Activated T-helper 1 cell treated with anti-CD3 and anti-CD28 coated beads, Interleukin-12 subunit alpha, Interleukin-12 subunit beta, Interleukin-2, Interleukin-4 antibody, amounts not matched to agents 30 ng/mL and 10 ng/mL and 1 ng/mL, durations not matched to agents 14 hours and 24 hours and 36 hours (primary cell): ENCODE measurements at places on chromosomes 5 and 9. TPM values are rescaled to one million over a fixed set of nuclear protein-coding genes. Genes with fewer than 3 reads are reported as not detected.
A peak's percentile ranks its signal among the peaks of the same experiment; 100 is the strongest.

GRCh38 chr5:82815871-82816270 is 261.3 kb downstream of the TMEM167A start:
- H3K4me1 ChIP-seq, result no peaks in the 10 kb centered on the region
- no peak overlapping the region for H3K4me3 ChIP-seq
- no peaks in the 10 kb centered on the region for H3K36me3 ChIP-seq
- DNase-seq, result no peak
- no peaks in the 10 kb centered on the region for H3K27me3 ChIP-seq
- no peak overlapping the region for H3K27ac ChIP-seq

ZNF354C gene
- total RNA-seq, result 3.5 and 4.1 TPM in 2 replicates

SLC1A3 gene
- not detected in 2 replicates for total RNA-seq

DNA sequence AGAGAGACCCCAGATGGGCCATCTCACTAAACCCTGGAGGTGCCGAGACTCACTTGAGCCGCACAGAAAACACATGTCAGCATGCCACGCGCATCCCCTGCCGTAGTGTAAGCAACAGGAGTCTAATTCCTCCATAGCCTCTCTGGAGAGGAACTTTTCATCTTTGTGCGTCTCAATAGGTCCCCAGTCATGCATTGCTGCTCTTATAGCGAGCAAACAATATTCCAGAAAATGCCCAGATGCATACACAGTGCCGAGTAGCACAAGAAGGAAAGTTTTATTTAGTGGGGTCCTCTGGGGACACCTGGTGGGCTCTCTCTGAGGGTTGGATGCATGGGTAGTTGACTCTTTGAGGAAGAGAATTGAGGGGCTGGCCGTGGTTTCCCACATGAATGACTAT is 97.9 kb upstream of the DAP start:
- H3K36me3 ChIP-seq, result no peaks in the 10 kb centered on the region
- H3K27me3 ChIP-seq, result peaks cover 3% of the 10 kb centered on the region
- no peaks in the 10 kb centered on the region for H3K4me1 ChIP-seq
- no peak for DNase-seq
- no peak overlapping the region for H3K27ac ChIP-seq

DNA sequence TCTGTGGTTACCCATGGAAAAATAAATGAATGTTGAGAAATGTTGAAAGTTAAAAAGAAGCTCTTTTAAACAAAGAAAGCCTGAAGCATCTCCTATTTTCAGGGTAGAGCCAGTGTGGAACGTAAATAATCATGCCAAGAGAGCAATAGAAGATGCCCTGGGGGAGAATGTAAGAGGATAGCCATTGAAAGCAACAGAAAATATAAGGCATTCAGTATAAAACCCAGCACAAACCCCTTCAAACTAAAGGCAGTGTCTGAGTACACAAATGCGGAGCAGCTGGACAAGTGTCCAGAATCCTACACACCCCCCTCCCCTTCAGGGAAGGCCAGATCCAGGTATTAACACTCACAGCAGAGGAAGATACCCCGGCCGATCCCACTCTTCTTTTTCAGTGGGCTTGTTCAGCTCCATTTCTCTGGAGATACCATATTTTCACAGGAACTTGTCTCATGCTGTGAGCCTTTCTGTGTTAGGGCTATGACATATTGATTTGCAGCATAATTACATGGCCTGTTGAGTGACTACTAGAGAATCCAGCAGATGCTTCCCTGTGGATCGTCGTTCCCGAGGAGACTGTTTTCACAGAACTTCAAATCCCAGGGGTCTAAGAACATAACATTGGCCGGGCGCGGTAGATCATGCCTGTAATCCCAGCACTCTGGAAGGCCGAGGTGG is 101.2 kb downstream of the PLK2 start:
- H3K4me3 ChIP-seq, result no peak overlapping the region
- no peak overlapping the region for H3K27ac ChIP-seq
- H3K27me3 ChIP-seq, result no peaks in the 10 kb centered on the region

DNA sequence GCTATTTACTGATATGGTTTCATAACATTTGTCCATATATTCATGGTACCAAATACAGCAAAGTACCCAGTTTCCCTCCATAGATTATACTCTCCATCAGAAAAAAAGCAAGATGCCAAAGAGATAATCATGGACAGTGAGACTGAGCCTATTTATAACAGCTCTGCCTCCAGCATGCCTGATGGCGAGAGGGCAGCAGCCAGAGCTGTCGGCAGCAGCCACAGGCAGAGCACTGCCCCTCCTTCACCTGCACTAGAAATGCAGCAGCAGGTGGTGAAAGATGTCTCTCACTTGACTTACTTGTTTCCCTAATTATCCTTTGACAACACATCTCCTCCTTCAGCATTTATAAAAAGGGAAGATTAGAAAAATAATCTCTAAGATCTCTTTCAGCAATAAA is 32.4 kb downstream of the CTNNAL1 start:
- no peak overlapping the region for H3K27ac ChIP-seq
- no peak for DNase-seq
- no peak overlapping the region for H3K4me3 ChIP-seq
- peaks cover 8% of the 10 kb centered on the region for H3K4me1 ChIP-seq
- H3K36me3 ChIP-seq, result peaks cover 16% of the 10 kb centered on the region

PAIP1 gene
- 59.0 and 60.8 TPM in 2 replicates for total RNA-seq

GRCh38 chr5:36105819-36106218 is 39.1 kb upstream of the UGT3A2 start:
- no peaks in the 10 kb centered on the region for H3K27me3 ChIP-seq
- DNase-seq, result no peak
- H3K27ac ChIP-seq, result no peak overlapping the region
- no peak overlapping the region for H3K4me3 ChIP-seq

DNA sequence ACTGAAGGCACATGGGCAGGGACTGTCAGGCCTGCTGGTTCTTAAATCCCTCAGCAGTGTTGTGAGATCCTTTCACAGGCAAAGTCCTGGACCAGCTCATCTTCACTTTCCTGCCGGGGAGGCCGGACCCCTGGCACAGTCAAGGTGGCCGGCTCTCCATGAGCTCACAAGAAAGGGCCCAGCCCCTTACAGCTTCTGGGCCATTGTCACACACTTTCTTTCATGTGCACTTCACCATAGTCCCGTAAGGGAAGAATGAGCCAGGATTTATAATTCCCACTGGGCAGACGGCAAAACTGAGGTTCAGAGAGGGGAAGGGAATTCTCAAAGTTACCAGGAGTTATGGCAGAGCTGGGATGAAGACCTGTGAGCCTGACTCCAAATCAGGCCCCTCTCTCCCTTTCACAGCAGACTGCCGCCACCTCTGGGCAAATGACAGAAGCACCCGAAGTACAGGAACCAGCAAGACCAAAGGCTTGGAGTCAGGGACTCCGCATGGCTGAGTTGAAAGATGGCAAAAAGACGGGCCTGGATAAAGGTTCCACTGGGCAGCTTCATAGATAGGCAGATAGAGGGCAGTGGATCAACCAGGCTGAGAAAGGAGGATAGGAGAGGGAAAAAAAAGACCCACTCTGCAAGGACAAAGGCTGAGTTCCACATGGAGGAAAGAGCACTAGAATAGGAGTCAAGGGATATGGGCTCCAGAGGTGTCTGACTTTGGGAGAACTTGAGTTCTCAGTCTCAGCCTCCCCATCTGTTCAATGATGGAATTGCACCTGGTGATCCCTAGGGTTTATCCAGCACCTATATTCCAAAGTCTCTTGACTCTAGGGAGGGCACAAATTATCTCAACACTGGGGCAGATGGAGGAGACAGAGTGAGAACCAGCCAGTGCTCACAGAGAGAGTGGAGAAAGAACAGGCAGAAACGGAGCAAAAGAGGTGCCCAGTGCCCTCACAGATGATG is 128.7 kb downstream of the PAX5 start:
- peaks cover 10% of the 10 kb centered on the region for H3K4me1 ChIP-seq
- no peak for DNase-seq
- peaks cover 9% of the 10 kb centered on the region for H3K27me3 ChIP-seq
- H3K27ac ChIP-seq, result no peak overlapping the region

ARAP3 gene
- total RNA-seq, result 7.1 and 7.2 TPM in 2 replicates

DNA sequence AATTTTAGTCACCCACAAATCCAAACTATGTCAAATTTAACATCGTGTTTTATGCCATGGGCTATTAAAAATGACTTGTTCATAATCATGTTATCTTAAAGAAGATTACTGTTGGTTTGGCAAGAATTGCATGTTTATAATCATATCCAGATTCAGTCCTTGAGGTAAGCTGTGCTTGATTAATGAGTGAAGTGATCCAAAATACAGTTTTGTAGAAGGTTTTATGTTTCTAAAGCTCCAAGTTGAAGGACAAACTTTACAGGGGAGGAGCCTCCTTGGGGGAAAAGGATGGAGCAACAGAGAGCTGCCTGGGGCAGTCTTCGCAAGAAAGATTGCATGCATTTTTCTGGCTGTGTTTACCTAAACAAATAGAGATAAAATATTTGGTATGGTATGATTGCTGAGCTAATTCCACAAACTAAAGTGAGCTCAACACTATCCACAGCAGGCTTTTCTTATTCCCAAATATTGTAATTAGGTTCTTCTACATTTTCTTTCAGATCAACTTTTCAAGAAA is 189.5 kb upstream of the TYRP1 start:
- H3K36me3 ChIP-seq, result no peaks in the 10 kb centered on the region
- H3K27me3 ChIP-seq, result no peaks in the 10 kb centered on the region
- DNase-seq, result no peak
- H3K4me3 ChIP-seq, result no peak overlapping the region
- no peak overlapping the region for H3K27ac ChIP-seq

WDR38 gene
- total RNA-seq, result not detected in 2 replicates

DNA sequence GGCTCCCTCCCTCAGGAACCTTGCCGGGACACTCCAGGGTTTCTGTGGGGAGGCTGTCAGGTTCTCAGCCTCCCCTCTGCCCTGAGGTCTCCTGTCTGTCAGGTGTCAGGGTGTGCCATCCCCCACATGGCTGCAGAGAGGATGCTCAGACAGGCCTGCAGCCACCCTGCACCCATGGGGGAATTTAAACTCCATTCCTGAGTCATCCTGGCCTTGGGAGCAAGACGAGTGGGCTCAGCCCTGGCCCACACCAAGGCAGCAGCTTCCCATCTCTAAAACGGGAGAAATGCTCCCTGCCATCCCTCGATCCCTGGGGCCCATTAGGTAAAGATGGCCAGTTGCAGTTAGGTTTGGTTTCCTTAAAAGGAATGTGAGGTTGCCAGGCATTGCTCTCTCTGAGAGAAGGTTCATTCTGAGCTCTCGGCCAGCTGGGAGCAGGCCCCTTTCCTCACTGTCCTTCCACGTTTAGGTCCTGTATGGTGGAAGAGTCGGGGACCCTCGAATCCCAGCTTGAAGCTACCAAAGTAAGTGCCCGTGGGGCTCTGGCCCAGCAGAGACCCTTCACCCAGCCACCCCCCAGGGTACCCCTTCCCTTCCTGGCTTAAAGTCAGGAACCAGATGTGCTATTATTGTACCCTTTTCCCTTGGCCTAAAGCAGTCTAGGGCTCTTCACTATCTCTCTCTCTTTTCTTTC is 26.6 kb downstream of the DYNC2I2 start:
- H3K4me3 ChIP-seq, result no peak overlapping the region
- no peak for DNase-seq
- H3K36me3 ChIP-seq, result peaks cover 55% of the 10 kb centered on the region
- H3K27me3 ChIP-seq, result no peaks in the 10 kb centered on the region
- H3K27ac ChIP-seq, result peak overlapping the region; percentile 21

SPAG8 gene
- total RNA-seq, result 0.66 and 1.0 TPM in 2 replicates

GRCh38 chr5:31934156-31934555 is 240.0 kb downstream of the GOLPH3 start:
- H3K27ac ChIP-seq, result no peak overlapping the region
- no peaks in the 10 kb centered on the region for H3K36me3 ChIP-seq
- DNase-seq, result no peak
- H3K27me3 ChIP-seq, result peaks cover 2% of the 10 kb centered on the region
- no peak overlapping the region for H3K4me3 ChIP-seq
- H3K4me1 ChIP-seq, result no peaks in the 10 kb centered on the region

DNA sequence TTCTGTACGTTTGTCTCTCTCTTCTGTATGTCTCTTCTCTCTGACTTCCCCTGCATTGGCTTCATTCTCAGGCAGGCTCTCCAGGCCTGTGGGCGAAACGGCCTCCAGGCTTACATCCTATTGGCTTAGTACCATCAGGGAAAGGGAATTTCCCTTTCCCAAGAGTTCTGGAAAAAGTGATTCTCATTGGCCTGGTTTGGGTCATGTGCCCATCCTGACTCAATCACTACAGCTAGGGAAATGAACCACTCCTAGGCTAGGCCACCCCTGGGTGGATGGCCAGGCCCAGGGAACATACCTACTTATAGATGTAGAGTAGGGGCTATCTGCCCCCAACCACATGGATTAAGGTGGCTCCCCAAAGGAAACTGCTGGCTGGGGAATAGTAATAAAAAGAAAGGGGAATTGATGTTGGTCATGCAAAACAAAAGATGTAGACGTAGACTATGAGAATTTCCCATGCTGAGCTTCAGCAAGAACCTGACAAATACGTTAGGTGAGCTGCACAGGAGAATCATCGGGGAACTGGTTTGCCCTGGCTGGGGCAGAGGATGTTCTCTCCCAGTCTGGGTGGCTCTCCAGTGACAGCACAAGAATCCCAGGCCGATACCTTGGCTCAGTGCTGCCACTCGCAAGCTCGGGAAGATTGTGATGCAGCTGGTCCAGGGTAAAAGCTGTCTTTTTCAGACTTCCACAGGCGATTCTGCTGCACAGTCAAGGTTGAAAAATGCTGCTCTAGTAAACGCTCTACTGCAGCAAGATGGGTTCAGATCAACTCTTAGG is 3.7 kb upstream of the EGR1 start:
- peak overlapping the region; percentile 25 for H3K4me3 ChIP-seq
- H3K27ac ChIP-seq, result peak overlapping the region; percentile 15
- peaks cover 3% of the 10 kb centered on the region for H3K27me3 ChIP-seq
- H3K36me3 ChIP-seq, result peaks cover 1% of the 10 kb centered on the region
- peaks cover 46% of the 10 kb centered on the region for H3K4me1 ChIP-seq

DNA sequence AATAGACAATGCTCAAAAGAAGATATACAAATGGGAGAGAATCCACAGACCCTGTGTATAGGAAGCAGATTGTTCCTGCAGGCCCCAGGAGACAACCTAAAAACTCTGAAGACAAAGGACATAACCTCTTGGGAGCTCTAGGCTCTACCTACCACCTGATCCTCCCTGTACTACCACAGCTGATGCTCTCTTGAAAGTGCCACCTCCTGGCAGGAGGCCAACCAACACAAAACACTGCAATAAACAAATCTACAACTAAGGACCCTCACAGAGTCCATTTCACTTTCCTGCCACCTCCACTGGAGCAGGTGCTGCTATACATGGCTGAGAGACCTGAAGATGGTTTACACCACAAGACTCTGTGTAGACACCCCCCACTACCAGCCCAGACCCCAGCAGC is 49.0 kb downstream of the STARD4 start:
- no peak for DNase-seq
- no peak overlapping the region for H3K27ac ChIP-seq
- peaks cover 8% of the 10 kb centered on the region for H3K4me1 ChIP-seq
- H3K36me3 ChIP-seq, result peaks cover 24% of the 10 kb centered on the region
- H3K27me3 ChIP-seq, result no peaks in the 10 kb centered on the region
